ENCODE measurements at places on chromosomes 3 and 15.
A peak's percentile ranks its signal among the peaks of the same experiment; 100 is the strongest.

DNA sequence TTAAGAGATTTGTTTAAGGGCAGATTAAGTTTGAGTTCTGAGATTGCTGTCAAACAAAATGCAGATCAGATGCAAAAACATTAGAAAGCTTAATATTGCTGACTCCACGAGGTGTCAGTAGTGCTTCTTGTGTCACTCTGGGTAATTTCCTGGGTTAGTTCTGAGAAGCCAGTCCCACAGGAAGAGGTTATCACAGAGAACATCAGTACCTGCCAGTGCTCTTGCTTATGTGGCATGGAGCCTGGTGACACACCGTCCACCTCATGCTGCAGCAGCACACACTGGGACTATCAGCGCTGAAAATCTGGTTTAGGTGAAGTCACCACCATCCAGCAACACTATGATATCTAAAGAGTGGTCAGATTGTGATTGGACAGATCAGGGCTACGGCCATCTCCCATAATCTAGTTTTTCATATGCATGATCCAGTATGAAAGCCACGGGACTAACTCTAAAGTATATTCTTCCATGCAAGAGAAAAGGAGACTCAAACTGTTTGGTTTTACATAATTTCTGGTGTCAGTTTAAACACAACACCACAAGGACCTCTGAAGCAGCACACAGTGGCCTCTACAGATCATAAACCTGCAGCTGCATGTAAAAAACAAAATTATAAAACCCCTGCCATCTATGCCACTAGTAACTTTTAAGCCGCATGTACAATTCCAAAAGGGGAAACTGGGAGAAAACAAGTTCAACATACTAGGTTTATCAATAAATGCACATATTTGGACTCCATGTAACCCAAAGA is 36.1 kb upstream of the MYO5C start:
- no peak for DNase-seq

- no peak for DNase-seq
These were observed 15.4 kb downstream of the UBP1 start for GRCh38 chr3:33424606-33425452.

DNA sequence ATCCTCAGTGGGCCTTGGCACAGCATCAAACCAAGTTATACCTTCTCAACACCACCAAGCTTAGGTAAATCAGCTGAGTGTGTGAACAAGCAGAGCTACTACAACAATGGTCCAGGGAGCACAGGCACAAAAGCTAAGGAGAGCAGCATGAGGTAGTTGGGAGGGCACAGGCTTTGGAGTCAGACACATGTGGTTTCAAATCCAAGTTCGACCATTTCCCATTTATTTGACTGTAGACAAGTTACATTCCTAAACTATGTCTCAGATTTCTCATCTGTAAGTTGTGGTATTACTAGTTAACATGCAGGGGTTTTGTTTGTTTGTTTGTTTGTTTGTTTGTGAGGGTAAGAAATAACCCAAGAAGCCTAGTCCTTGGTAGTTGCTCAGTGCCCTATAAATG is 46.9 kb downstream of the MLH1 start:
- DNase-seq, result no peak

- no peak for DNase-seq
These were observed 17.6 kb downstream of the RSRC1 start for GRCh38 chr3:158127250-158128219.

DNA sequence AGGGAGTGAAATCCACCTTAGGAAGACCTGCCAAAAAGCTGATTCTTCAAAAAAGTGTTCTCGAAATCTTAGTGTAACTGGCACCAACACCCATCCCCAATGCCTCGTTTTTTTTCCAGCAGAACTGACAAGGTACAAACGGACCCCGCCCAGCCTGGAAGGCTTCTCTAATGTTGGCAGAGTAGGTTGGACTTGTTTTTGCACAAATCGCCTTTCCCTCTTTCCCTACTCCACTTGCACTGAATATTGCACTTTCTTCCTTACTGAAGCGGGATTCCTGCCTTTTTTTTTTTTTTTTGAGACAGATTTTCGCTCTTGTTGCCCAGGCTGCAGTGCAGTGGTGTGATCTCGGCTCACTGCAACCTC is 544 bp upstream of the TIMMDC1 start:
- peak; percentile 59 for DNase-seq

DNA sequence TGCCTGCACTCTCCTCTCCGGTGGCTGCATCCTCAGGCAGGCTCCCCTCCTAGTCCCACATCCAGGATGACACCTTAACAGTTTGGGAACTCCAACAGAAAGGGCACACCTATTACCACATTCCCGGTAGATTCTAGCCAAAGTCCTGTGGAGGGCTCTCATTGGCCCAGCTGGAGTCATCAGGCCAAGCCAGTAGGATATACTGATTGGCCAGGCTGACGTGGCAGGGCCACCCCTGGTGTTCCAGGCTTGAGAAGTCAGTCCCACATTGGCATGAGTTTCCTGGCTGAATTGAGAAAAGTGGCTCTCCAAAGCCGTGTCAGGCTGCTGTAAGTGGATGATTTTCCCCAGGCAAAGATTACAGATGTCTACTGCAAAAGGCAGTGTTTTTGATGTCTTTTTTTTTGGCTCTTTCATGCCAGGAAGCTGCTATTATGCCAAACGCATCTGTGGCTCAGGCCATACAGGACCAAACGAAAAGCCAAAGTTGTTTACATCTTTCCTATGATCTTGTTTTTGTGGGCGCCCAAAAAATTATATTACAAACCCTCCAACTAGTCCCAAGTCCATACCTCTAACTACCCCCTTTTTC is 6.6 kb upstream of the BLM start:
- DNase-seq, result no peak

DNA sequence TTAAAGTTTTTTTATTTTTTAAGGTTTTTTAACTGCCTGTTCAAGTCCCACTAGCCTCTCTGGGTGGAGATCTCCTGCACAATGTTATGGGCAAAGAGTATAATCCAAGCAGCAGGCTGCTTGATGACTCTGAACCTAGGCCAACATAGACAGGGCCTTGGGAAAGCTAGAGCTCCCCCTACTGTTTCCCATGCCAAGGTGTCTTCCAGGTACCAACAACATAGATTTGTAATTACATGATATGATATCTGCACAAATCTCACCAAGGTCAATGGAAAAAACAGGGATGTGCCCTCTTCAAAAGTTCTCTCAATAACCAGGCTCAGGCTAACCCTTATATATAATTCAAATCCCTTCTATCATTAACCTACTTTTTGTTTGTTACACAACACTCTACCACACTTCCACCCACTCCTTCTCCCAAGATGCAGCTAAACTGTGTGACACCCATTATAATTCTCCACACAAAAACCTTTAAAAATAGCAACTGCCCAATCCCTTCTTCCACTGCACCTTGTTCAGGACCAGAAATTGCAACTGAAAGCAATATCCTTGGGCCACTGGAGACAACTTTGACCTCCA is 43.8 kb downstream of the RBM15B start:
- DNase-seq, result no peak

DNA sequence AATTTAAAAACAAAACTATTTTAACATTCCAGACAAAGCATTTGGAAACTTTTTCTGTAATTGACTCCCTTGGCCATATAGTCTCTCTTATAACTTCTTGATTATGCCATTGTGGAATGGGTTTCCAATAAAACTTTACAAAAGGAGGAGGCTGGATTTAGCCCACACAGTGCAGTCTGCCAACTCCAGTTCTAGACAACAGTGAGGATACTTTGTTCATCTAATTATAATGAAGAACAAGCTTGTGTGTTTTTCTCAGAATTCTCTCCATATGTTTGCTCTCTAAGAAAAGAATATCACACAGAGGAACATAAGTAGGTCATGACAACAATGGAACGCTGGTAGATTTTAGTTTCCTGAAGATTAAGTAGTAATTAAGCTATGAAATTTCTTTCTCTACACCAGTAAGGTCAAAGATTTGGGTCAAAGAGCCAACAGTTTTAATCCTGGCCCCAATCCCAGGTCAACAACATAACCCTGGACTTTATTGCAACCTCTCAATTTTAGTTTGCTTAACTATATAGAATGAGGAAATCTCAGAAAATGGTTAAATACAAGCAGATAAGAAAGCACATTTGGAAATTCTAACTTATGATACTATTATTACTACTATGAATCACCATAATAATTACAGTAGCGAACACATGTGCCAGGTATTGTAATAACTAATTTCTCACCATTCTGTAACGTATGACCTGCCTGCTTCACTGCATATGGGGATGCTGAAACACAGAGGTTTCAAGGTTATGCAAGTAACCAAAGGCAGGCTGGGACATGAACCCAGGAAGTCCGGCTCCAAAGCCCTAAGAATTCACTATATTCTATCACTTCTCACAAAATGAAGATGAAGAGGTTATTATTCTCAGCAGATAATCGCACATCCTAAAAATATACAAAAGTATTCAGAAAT is 65.7 kb downstream of the TJP1 start:
- no peak for DNase-seq

DNA sequence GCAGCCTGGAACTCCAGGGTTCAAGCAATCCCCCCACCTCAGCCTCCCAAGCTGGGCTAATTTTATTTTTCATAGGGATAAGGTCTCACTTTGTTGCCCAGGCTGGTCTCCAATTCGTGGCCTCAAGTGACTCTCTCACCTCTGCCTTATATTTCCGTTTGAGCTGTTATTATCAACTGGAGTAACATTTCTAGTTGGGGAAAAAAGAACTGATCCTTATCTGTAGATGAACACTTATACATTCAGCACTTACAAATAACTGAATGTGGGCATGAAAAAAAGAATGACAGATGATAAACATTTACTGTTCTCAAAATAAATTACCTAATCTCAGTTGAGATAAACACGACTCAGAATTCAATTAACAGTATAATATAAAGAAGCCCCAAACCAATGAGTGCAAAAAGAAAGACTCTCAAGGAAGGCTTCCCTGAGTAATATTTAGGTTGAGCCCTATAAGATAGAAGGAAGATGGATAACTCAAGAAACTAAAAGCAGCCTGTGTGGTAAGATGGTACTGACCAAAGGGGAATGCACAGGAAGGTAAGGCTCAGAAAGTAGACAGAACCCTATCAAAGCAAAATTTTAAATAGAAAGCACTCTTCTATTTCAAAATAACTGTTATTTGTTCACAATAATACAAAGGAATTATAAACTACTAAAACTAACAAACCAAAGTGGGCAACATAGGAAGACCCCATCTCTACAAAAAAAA is 11.8 kb downstream of the UBE3A start:
- no peak for DNase-seq

- no peak for DNase-seq
These were observed 14.8 kb downstream of the UBP1 start for GRCh38 chr3:33425453-33425852.

DNA sequence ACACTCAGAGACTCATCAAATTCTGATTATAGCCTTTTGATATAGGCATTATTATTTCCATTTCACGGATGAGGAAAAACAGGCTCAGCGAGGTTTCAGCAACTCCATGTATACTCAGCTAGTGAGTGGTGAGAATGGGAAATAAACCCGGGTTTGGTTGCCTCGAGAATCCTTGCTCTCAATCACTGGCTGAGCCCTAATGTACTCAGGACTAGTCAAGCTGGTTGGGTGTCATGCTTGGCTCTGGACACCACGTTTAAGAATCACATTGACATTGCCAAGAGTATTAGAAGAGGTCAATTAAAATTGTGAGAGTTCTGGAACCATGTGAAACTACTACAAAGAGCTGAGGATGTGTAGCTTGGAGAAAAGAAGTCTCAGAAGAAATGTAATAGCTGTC is 444.5 kb downstream of the MFSD1 start:
- no peak for DNase-seq

DNA sequence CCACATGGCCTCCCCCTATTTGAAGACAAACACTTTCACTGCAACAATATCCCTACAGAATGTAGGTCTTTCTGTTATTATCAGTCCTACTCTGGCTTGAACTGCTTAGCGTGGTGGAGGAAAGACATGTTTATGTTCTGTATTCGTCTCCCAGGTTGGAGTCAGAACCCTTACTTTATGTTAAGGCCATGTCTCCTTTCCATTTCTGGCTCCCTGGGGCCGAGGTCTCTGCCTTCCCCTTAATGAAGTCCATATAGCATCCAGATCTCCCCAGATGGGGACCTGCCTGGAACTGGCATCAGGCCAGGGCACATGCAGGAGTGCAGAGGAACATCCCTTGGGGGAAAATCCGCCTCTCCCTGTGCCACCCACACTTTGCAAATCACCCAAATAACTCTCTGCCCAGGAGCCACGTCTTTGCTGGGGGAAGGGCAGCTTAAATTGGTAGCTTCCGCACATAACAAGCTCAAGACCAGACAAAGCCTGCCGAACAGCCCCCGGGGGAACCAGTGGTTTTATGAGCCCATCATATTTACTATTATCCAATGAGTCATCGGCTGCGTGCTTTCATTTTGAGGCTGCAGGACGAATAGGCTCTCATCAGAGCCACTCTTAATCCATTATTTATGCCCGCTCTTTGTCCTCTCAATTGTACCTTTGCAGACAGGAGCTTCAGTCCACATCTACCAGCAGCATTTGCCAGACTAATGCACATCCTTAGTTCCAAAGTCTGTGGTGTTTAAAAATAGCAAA is 237.0 kb downstream of the UACA start:
- DNase-seq, result peak; percentile 67

DNA sequence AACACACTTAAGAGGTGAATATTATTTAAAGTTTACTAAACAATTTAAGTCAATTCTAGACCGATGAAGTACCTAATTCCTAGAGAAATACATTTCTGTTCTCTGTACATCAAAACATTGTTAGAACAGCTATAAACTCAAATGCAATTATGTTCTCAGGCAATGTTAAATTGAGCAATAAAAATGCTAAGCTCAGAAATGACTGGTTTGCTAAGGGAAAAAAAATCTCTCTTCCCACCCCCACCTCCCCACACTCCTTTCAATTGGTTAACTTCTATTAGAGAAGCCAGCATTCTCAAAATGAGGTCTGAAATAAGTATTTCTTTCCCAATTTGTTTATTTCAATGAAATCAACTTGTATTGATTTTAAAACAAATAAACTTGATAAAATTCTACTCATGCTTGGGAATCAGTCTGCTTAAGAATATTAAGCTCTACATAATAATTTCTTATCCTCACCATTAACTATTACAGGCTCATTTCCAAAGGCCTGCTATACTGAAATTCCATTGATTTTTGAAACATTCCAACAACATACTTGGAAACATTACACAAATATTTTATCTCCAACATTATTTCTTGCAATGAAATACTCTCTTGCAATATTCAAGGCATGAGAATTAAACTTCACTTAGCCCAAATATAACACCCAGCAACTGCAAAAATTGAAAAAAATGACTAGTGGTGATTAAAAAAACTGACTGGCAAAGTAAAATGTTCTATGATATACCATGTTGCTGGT is 22.6 kb downstream of the TSPAN3 start:
- DNase-seq, result no peak

- no peak for DNase-seq
These were observed 595 bp downstream of the DPH6 start for GRCh38 chr15:35545316-35545823.
